ENCODE measurements at places on chromosomes 13 and 19.

GRCh38 chr13:50758796-50759195, 84.7 kb downstream of the DLEU7 start:
- no peak for DNase-seq

GRCh38 chr19:34364462-34364829, 550 bp upstream of the GPI start:
- DNase-seq = no peak

DNA sequence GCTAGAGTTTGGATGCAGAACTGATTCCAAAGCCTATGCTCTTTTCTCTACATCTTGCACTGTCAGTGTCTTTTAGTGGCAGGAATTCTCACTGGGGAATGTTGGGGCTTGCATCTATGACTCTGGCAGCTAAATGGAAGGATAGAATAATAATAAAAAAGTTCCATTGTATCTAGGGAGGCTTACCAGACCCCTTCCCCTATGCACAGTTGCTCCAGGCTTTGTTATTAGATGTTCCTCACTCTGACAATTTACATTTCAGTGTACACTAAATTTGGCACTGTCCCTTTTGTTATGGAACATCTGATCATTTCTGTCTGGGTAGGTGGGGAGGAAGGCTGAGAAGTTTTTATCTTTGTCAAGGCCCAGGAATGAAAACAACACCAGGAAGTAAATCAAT, 3.7 kb upstream of the TRIM13 start:
- no peak for DNase-seq

DNA sequence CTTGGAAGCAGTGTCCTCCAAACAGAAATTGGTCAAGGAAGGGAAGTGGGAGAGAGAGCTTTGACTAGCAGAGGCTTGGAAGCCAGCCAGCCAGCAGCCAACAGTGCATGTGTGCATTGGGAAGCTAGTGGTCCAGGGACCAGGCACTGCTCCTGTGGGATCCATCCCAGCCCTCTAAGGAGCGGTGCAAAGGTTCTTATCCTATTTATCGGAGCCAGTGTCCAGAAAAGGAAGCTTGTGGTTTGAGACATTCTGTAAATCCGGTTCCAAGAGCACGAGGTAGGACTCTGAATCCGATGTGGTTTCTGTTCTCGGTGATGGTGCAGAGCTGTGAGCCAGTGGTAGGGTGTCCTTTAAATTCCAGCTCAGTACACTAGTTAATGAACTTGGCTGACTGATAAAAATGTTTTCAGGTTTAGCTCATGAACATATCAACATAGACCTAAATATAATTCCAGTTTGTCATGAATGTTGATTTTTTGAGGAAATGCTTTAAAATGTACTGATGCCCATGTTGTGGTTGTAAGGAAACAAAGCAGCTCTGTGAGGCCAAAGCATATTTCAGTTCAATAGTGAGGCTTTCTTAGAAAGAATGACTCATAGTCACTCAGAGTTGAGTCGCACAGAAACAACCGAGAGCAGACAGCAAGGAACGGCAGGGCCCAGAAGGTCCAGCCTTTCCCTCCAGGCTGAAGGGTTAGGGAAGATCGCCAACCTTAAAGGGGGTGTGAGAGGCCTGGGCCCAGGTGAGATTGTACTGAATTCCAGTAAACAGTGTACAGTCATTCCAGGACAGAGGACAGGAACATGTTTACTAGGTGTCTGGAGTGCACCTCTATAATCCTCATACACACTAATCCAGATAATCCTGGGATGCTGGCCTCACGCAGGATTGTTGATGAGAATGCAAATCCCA, 21.5 kb upstream of the GARRE1 start:
- peak; percentile 81 for DNase-seq

GRCh38 chr13:105497597-105497996, 1037.9 kb downstream of the EFNB2 start:
- DNase-seq = no peak

- peak; percentile 71 for DNase-seq
These were observed 4.5 kb downstream of the CPB2 start for GRCh38 chr13:46100191-46100815.

- DNase-seq = no peak
These were observed 34.2 kb upstream of the TMEM255B start for GRCh38 chr13:113724780-113725315.

- DNase-seq = no peak
These were observed 225.8 kb upstream of the IRS2 start for GRCh38 chr13:110012102-110012739.

- DNase-seq = no peak
These were observed 18.0 kb downstream of the ARHGAP35 start for GRCh38 chr19:46878613-46879375.

DNA sequence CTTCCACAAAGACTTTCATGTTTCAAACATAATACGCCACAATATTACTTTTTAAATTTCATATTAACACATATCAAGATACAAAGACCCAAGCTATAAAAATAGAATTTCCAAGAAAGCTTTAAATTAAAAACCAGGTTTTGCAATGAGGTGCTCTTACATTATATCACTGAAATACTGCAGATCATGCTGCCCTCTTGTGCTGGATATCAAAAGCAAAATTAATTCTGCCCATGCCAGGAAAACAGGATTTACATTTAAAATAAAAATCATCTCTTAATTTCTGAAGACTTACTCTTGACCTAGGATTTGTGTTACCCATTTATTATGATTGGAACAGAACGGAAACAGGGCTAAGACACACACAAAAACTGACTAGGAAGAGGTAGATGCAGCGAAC, 145.0 kb downstream of the ABCC4 start:
- DNase-seq = peak; percentile 14

- DNase-seq = no peak
These were observed 8.4 kb downstream of the KANK3 start for GRCh38 chr19:8334458-8335342.

DNA sequence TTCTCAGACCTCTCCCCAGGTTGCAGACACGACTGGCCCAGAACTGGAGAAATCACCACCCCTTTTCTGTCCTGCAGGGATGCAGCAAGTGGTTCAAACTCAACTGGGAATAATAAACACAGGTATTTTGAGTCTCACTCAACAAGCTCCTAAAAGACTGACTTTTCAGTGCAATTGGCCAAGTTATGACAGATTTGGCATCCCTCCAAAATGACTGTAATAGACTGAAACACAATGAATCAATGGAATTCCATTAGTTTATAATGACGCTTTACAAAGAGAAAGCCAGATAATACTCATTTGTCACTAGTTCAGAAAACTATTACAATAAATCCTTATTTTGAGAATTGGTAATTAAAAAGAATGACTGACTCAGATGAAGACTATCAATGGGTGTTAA, 38.1 kb downstream of the MIPEP start:
- no peak for DNase-seq

GRCh38 chr13:73993661-73994060, 140.5 kb downstream of the KLF12 start:
- no peak for DNase-seq

DNA sequence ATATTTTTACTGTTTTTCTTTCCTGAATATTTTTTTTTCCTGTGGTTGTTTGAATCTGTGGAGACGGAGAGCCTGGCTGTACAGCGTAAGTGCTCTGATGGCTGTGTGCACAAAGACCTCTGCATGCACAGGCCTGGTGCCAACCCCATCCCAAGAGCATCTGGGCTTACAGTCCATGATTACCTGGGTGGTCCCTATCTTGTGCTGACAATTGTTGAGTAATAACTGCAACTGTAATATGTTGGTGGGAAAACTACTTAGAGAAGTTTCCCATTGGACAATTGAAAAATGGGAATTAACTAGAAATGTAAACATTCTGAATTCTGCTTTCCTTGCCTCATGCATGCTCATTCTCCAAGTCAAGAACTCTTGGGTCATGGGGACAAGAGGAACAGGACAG, 268.7 kb downstream of the SHISA2 start:
- no peak for DNase-seq

- DNase-seq = no peak
These were observed 159.0 kb upstream of the FNDC3A start for GRCh38 chr13:48816700-48817099.

Measured in OCI-M1 (cell line).